ENCODE measurements at places on chromosomes 3 and 15. TPM values are rescaled to one million over a fixed set of nuclear protein-coding genes. Genes with fewer than 3 reads are reported as not detected.

DNA sequence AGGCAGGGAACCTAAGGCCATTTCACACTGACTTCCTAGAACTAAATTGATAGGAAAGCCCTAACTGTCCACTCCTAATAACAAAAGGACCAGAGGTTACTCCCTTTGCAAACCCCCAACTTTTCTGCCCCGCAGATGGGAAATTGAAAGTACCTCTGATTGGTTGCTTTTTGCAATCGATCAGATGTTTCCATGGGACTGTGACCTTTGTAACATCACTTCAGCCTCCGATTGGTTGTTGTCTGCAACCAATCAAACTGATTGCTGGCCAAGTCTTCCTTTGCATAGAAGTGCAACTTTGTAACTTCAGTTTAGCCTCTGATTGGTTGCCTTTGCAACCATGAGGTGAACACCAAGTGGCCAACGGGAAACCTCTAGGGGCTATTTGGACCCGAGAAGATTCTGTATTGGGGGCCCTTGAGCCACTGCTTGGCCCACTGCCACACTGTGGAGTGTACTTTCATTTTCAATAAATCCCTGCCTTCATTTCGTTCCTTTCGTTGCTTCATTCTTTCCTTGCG lies 11.3 kb upstream of the KNL1 start:
- DNase-seq, result no peak

ISG20 gene
- polyA plus RNA-seq, result 8.5 TPM

ZNF621 gene
- 10.3 TPM for polyA plus RNA-seq

CHL1 gene
- 0.14 TPM for polyA plus RNA-seq

EPB42 gene
- not detected for polyA plus RNA-seq

- DNase-seq, result no peak
Measured at GRCh38 chr15:66417736-66418135, 31.0 kb downstream of the MAP2K1 start.

FBXL22 gene
- polyA plus RNA-seq, result 0.04 TPM

GRCh38 chr15:60760646-60761504 lies 281.9 kb upstream of the ICE2 start:
- DNase-seq, result no peak

- no peak for DNase-seq
Measured at GRCh38 chr3:63438826-63439371, 160.8 kb downstream of the SYNPR start.

SLC28A2 gene
- polyA plus RNA-seq, result not detected

- no peak for DNase-seq
Measured at GRCh38 chr3:107461721-107462120, 61.0 kb upstream of the BBX start.

DNA sequence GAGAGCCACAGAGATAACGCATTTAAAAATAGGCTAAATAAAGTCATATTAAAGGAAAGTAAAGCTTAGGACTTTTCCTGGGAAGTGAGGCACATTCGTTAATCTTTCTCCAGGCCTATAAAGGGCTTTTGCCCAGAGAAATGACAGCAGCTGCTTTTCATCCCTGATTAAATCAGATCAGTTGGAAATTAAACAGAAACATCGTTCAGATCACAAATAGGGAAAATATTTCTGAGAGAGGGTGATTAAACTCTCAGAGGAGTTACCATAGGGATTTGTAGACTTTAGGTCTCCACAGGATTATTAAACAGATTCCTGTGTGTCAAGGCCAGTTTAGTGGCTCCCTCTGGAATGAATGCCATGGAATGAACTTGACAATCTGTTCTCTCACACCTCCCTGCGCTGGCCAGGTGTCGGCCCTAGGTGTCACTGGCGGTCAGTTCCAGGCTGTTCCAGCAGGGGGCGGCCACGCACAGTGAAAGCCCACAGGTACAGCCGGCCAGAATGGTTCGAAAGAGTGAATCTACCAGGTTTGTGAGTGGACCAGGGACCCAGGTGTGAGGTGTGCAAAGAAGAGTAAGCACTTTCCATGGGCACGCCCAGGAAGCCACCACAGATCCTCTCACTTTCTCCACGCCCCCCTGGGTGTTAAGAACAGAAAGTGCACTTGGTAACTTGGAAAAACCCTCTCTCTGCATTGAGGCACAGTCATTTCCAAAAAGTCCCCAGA lies 253.0 kb upstream of the RASGRP1 start:
- DNase-seq, result peak; percentile 44

DNA sequence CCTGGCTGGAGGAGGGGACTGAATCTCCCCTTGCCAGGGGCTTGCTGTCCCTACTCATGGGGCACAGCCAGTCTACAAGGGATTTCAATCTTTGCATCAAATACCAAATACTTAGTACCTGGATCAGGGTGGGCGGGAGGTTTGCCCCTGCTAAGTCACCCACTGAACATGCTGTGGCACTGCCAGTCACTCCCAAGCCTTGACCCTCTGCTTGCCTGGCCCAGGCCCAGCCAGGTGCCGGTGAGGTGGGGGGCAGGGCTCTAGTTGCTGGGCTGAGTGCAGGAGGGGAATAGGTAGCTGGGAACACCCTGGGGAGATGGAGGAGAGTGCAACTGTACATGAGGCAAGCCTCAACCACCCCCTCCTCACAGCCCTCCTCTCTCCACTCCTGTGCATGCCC lies 136.3 kb upstream of the LRTM1 start:
- DNase-seq, result no peak

DNA sequence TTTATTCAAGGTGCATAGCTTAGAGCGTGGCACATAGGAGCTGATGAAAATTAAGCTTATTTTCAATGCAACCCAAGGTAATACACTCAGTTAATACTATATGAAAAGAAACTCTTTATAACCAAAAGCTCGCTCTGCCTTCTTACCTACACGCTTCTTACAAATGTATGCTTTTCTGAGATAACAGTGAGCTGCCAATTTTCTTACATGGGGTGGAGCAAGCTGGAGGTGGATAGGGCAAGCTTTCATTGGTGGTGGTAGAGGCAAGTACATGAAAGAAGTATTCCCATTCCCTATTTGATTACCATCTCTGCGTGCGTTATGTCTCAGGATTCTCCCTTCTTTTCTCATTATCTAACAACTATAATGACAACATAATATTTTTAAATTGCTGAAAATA lies 8.9 kb downstream of the DZIP3 start:
- no peak for DNase-seq

DNA sequence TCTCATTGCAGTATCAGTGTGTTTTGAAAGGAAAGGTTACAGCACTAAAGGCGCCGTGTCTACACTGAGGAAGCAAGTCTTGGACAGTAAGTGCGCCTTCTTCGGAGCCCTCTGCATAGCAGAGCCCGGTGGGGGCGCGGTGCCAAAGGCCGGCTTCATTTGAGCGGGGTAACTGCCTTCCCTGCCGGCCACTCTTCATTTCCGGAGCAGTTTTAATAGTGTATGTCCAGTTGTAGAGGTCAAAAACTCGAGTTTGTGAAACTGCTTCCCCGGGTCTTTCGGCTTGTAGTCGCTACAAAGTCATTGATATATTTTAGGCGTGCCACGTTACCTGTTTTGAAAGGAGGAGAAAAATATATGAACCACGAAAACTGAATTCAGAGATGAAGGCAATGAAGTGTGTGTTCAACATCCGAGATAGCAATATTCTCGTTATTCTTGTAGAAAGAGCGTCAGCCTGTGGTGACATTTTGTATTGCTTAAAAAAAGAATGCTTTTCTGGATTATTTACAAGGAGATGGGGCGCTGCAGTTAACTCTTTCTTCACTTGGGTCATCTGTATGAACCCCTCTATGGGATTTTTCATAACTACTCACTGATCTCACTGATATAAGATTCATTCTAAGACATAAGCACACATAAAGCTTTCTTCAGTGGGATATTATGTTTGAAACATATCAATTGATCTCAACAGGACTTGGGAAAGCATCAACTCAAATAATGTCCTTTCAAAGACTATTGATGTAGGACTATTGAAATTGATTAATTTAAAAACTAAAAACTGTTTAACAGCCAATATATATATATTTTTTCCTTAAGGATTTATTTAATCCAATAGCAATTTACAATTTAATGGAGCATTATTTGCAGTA lies 3.0 kb downstream of the ALCAM start:
- no peak for DNase-seq

DNA sequence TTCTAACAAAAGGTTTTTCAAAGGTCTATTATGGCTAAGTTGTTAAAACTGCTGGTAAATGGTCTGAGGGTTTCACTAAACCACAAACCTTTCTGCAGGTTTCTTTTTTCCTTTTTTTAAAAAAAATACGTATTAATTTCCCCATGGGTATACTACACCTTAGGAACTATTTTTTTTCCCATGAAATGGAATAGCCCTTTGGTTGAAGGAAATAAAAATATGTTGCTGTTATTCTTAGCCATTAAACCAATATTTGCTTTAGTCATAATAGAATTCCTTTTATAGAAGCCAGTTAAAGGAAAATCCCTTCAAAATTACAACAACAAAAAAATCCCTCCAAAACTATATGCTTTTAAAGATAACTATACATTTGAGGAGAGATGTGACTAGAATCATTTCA lies 1303.3 kb downstream of the ROBO2 start:
- no peak for DNase-seq

MSL2 gene
- polyA plus RNA-seq, result 4.1 TPM

TRH gene
- polyA plus RNA-seq, result not detected

DNA sequence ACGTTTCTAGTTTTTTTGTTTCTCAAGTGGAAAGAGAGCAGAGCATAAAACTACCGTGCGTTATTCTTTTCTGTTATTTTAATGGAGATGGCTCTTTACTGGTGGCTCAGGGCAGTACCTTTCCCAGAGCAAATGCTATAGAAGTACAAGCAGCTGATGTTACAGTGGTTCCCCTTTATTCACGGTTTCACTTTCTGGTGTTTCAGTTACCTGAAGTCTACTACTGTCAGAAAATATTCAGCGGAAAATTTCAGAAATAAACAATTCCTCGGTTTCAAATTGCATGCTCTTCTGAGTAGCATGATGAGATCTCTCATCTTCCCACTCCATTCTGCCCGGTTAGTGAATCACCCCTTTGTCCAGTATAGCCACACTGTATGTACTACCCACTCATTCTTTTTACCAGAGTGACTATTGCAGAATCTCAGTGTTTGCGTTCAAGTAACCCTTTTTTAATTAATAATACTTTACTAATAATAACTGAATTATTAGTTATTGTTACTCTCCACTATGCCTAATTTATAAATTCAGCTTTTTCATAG lies 597.5 kb upstream of the ROBO2 start:
- DNase-seq, result no peak

DNA sequence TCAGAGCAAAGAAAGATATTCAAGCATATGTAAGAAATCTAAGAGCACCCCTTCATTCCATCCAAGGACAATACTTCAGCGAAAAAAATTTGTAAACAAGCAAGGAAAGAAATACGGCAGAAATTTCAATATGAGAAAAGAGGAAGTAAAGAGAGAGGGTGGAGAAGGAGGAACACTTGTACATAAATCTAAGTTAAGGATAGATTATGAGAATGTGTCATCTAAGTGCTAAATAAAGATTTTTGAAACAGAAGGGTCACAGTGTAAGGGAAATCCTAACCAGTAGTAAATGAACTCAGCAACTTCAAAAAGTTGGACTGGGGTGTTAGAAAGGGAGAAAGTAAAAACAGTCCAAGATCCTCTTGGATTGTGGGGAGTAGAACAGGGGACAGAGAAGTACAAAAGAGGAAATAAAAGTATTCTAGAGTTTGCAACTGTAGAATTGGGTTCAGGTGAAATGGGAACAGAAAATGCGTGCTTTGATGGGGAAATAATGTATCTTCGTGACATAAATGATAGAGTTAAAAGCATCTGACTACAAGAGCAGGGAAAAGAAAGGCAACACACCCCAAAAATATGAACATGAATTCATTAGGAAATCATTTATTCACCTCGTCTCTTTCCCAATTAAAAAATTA lies 68.5 kb upstream of the ATP13A5 start:
- DNase-seq, result no peak

- no peak for DNase-seq
Measured at GRCh38 chr3:134052370-134052769, 22.6 kb upstream of the SLCO2A1 start.

DNA sequence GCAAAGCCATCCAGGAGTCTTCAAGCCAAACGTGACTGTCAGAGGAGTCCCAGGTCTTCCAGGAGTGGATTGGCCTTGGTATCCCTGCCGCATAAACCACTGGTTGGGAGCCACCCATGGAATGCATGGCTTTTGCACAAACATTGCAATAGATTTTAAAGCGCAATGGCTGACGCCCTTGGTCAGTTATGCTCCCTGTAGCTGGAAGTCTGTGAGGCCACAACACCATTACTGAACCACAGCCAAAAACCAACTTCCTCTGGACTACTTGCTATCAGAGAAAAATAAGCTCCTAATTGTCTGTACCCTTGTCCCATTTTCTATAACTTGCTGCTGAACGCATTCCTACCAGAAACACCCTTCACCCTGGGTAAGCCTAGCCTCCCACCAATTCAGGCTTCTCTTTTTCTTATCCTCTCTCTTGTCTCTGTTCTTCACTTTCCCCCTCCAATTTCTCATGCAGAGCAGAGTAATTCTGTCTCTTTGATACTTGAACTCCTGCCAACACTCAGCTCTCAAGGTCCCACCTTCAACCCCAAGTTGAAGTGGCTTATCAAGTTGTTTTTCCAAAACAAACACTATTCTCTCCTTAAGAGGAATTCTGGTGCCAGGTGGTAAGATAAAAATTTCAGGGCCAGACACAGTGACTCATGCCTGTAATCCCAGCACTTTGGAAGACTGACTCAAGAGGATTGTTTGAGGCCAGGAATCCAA lies 176.4 kb upstream of the UBE2E1 start:
- DNase-seq, result no peak

- DNase-seq, result no peak
Measured at GRCh38 chr3:126252373-126252772, 72.0 kb upstream of the ALDH1L1 start.

SLC2A2 gene
- not detected for polyA plus RNA-seq

DNA sequence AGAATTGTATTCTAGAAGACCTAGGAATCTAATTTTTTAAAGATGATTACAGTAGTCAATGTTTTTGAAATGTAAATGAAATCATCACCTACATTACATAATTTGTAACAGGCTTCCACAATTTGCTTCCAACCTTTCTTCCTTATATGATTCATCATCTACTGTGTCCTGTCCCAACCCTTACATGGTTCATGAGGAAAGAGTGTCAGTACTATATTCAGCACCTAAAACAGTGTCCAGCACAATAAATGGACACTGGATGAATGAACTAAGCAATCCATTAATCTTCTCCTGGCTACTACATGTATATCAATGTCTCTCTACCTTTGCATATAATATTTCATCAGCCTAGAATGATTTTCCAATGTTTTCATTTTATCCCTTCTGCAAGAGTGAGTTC lies 12.2 kb downstream of the FGF12 start:
- DNase-seq, result no peak

DNA sequence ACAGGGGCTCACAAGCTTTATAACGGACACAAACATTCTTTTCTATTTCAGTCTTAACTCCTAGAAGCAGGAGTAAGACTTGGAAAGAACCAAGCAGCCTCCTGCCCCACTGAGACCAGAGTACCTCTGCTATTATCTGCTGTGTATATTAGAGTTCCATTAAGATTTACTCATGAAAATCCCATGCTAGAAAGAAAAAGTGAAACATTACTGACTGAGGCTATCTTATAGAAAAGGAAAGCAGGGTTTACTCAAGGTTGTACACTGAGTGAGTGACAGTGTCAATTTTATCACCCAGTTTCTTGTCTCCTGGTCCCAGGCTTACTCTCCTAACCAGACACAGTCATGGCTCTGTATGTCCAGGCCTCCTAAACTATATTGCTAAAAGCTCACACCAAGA lies 97.9 kb upstream of the SOX2 start:
- DNase-seq, result no peak

WDR73 gene
- polyA plus RNA-seq, result 23.5 TPM
